ENCODE measurements at places on chromosomes 16 and 17.
A peak's percentile ranks its signal among the peaks of the same experiment; 100 is the strongest.

GRCh38 chr17:40548982-40549685 is 16.1 kb downstream of the CCR7 start:
- DNase-seq, result no peak

DNA sequence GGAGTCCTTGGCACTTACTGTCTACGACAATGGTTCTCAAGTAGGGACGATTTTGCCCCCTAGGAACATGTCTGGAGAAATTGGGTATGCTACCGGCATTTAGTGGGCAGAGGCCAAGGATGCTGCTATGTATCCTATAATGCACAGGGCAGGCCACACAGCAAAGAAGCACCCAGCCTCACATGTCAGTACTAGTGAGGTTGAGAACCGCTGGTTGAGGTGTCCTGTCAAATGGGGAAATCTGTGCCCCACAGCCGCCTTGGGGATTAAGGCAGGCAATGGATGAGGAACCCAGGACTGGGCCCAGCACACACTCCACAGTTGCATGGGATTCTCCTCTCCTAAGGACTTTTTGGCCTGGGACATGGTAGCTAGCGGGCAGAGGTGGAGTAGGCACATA is 86.7 kb upstream of the TOB1 start:
- DNase-seq, result no peak

- DNase-seq, result no peak
These were observed 156.5 kb downstream of the CHD9 start for GRCh38 chr16:53211253-53211652.

GRCh38 chr17:47837401-47838039 is 3.6 kb downstream of the SCRN2 start:
- DNase-seq, result no peak

DNA sequence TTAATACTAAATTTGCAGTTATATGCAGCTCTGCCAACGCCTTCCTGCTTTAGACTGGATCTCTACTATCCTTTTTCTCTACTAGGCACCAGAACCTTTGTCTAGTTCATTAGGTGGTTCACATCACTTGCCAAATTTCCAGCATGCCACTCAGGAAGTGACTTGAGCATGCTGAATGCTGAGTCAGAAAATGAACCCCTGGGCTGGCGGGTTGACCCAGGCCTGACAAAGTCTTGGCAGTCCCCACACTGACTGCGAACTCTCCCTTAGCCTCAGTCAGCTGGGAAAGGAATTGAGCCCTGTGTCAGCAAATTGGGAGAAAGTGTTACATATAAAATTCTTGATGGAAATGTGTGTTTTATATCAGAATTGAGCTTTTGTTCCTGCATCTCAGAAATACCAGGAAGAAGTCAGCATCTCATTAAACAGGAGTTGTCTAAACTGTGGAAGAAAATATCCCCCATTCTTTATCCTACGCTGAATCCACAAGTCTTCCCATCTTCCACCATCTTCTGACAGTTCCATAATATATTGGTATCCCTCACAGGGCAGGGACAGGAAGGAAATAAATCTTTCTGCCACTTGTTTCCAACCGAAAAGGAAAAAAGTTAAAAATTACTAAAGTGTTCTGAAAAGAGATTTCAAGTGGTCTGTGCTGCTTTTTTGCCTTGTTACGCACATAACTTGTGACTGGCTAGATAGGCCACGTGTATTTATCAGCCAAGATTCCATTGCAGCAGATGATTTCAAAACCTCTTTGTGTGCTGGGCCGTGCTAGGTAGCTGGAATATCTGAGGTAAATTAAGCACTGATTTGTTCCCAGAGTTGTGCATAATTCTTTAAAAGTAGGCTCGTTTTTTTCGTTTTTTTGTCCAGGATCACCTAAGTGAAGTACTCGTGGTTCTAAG is 16.7 kb upstream of the SLC12A3 start:
- DNase-seq, result peak; percentile 62

GRCh38 chr17:74408262-74408661 is 23.6 kb upstream of the GPRC5C start:
- peak; percentile 44 for DNase-seq

DNA sequence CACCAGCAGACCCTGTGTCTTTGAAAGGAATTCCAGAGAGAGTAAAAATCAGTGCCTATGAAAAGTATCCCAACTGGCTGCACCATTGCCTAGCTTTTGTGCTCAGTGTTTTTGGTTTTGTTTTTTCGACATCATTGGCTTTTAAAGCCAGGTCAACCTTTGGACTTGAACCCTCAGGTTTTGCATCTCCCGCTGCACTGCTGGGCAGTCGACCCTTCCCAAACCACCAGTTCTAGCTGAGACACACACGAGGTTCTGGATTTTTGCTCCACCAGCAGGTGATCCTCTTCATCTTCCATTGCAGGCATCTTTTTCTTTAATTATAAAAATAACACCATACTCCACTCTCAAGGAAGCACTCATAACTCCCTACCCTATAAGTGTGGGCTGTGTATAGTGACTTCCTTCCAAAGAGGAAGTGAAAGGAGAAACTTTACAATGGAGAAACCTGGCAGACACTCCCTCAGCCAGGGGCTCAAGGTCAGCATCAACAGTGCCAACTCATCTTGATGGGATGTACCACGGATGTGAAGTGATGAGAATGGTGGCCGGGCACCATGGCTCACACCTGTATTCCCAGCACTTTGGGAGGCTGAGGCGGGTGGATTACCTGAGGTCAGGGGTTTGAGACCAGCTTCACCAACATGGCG is 57.8 kb downstream of the BMERB1 start:
- peak; percentile 44 for DNase-seq

- no peak for DNase-seq
These were observed at the start of gene MFAP4 for GRCh38 chr17:19386974-19387920. MFAP4 (minus strand) TSS chr17:19387190; CDS start chr17:19387155, 35 bp downstream.

GRCh38 chr16:14070877-14071575 is at the start of gene MRTFB:
MRTFB (plus strand) TSS chr16:14071319; CDS start chr16:14140607, 69,288 bp downstream.
- DNase-seq, result peak; percentile 68

- no peak for DNase-seq
These were observed 847.4 kb upstream of the SOX9 start for GRCh38 chr17:71273441-71273840.

DNA sequence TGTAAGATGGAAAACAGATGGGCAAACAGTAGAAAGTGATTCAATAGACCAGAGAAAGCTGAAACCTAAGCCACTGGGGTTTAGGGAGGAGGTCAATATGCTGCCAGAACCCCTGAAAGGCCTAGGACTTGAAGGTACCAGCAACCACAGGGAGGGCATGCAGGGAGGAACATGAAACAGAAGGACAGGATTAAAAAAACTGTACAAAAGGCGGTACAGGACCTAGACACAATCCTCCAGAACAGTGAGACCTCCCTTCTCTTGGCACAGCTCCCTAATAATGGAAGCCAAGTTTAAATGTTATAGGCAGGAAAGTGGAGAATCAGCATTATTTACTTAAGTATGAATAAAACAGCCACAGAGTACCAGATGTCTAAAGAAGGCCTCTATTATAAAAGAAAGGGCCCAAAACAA is 105.5 kb downstream of the SPAG9 start:
- DNase-seq, result no peak

GRCh38 chr17:64499805-64500486 is 3.1 kb upstream of the POLG2 start:
- DNase-seq, result peak; percentile 29

GRCh38 chr16:84367750-84368307 is 509 bp upstream of the ATP2C2 start:
- no peak for DNase-seq

GRCh38 chr16:3878610-3879009 is 1.9 kb downstream of the CREBBP start:
- DNase-seq, result peak; percentile 51

- DNase-seq, result no peak
These were observed 291.2 kb upstream of the SALL1 start for GRCh38 chr16:51442141-51442870.

DNA sequence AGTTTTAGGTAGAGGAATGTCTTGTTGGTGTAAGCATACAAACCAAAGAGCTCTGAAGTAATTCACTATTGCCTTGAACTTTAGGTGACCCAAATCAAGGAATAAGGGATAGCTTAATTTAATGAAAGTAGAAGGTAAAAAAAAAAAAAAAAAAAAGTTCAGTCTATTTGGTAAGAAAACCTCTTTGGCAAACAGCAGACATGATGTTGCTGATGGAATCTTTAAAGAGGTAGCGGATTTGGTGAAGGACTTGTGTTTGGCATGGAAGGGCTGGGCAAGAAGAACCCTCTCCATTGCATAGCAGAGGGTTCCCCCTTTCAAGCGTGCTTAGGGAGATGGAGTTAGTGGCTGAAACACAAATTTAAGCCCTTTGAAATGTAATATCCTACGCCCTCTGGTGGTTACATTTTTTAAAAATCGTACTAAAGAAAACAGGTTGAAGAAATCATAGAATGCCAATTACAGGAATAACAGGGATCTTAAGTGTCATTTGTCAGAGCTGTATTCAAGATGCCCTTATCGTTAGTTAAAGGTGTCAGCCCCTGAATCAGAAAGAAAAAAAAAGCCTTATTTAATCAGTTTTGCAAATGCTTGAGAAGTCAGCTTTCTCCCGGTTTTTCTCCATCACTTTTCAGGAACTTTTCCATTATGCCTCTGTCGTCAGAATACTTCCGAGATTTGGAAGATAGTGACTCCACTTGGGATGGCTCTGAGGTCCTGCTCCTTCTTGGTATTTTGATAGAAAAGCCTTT is 383.1 kb downstream of the KCNJ2 start:
- peak; percentile 86 for DNase-seq

DNA sequence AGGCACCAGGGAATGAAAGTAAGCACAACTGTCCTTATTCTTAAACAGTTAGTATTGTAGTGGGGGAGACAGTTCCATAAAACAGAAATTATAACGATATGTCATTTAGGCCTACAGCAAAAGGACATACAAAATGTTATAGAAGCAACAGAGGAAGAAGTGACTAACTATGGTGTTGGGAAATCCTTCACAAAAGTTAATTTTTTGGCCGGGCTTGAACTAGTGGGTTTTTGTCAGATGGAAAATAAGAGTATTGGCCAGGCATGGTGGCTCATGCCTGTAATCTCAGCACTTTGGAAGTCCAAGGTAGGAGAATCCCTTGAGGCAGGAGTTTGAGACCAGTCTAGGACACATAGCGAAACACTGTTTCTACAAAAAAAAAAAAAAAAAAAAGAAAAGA is 127.8 kb downstream of the SSH2 start:
- DNase-seq, result peak; percentile 62

GRCh38 chr17:36850790-36851189 is 86.5 kb upstream of the LHX1 start:
- peak; percentile 20 for DNase-seq

DNA sequence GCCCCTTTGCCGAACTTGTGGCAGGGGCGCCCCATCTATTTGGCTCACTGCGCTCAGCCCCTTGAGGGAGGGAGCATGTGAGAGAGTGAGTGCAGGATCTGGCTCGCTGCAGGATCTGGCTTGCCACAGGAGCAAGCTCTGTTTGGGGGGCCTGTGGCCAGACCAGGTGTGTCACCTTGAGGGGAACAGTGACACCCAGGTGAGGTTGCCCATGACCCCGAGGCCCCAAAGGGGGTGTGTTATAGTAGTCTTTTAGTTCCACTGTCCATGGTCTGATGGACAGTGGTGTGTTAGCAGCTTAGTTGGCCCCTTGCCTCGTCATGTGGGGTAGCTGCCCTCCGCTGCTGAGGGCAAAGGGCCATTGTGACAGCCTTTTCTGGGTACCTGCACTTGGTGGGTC is 41.6 kb downstream of the CCDC42 start:
- no peak for DNase-seq

DNA sequence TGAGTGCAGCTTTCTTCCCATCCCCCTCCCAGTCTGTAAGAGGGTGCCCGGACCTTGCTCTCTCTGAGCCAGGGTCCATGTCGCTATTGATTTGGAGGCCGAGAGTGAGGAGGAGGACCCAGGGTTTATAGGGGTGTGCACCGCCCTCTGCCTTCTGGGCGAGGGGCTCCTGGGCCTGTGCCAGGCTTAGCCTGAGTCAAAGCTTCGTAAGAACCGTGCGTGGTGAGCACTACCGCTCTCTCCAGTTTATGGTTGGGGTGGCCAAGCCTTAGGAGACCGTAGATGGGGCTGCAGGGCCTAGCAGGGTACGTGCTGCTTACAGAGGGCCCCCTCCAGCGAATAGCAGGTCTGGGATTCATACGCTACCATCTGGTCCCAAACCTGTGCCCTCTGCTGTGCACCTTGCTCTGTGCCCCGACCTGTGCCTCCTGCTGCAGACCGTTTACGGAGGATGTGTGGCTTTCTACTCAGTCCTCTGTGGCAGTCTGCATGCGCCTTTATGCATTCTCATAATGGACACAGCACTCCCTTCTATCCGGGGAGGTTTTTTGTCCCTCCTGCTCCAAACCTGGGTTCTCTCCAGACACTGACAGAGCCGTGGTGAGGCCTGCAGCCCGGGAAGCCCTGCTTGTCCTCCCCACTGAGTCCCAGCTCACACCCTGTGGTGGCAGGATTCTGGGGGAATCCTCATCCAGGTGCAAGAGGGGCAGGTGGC is 54.7 kb downstream of the PGS1 start:
- no peak for DNase-seq

DNA sequence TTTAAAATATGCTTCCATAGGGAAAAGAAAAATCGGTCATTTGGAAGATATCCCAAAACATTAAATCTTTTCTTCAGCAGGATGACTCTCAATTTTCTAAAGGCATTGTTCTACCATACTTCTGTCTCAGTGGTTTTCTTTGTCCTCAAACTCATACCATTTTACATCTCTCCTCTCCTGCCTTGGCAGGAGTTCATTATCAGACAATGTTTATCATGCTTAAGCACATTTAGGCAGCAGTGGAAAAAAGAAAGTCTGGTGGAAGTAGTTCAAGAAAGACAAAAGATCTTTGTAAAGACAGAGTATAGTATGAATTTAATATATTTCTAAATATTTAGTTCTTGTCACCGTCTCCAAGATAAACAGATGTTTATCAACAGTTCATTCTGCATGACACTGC is 68.2 kb downstream of the CDK12 start:
- DNase-seq, result no peak

GRCh38 chr17:31275116-31275515 is 21.9 kb downstream of the OMG start:
- DNase-seq, result peak; percentile 36

Data from suppressor macrophage treated with lipopolysaccharide for 1 hour (primary cell).